ENCODE measurements at places on chromosomes 16 and 17.

DNA sequence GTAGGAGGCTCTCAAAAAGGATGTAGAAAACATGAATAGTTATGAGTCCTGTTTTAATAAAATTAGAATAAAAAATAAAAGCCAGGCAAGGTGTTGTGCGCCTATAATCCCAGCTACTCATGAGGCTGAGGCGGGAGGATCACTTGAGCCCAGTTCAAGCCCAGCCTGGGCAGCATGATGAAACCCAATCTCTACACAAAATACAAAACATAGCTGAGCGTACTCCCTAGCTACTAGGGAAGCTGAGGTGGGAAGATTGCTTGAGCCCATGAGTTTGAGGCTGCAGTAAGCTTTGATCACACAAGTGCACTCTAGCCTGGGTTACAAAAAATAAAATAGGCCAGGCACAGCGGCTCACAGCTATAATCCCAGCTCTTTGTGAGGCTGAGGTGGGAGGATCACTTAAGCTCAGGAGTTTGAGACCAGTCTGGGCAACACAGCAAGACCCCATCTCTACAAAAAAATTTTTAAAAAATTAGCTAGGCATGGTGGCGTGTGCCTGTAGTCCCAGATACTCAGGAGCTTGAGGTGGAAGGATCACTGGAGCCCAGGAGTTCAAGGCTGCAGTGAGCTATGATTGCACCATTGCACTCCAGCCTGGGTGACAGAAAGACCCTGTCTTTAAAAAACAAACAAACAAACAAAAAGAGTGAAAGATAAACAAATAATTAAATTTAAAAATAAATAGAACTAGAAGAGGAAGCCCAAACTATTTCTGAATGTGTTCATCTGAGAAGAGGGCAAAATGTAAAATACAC lies 17.2 kb upstream of the PRM1 start:
- DNase-seq = no peak

DNA sequence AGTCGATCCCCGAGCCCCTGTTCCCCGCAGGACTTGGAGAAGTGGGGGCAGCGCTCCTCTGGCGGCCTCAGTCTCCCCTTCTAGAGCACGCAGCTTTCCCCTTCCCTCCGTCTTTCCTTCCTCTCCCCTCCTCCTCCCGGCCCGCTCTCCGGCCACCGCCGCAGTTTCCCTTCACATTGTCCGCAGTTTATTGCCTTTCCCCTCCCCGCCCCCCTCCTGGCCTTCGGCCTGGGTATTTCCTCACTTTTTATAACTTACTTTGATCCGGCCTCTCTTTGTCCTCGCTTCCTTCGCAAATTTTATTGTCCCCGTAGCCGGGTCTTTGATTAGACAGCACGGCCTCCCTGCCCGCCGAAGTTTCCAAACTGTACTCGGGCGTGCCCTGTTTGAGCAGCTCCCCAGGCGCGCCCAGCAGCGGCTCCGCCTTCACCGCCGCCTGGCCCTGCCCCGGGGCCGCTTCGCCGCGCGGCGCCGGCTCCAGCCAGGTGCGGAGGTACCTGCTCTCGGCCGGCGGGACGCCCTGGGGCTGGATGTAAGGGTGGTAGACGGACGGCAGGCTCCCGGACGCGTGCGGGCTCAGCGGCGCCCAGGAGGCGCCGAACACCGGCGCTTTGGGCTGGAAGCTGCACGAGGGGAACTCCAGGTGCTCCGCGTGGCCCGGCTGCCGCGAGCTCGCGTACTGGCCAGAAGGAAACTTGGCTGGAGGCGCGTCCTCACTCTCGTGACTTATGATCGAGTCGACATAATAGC lies 488 bp downstream of the HOXB9 start:
- DNase-seq = no peak

DNA sequence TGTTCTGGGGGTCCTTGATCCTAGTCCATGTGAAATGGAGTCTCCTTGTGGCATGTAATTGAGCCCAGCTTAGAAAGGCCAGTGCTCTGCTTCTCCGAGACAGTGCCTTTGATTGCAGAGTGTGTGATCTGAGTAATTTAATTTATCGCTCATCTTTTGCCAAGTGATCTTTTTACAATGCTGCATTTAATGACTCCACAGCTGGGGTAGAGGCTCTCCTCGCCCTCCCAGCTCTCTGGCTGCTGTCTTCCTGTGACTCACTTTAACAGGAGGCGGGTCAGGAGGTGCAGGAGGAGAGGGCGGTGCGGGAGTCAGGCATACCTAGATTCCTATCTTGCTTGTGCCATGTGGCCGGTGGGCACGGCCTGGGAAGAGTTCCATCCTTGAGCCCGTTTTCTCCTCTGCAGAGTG lies 113.4 kb upstream of the FOXF1 start:
- no peak for DNase-seq

DNA sequence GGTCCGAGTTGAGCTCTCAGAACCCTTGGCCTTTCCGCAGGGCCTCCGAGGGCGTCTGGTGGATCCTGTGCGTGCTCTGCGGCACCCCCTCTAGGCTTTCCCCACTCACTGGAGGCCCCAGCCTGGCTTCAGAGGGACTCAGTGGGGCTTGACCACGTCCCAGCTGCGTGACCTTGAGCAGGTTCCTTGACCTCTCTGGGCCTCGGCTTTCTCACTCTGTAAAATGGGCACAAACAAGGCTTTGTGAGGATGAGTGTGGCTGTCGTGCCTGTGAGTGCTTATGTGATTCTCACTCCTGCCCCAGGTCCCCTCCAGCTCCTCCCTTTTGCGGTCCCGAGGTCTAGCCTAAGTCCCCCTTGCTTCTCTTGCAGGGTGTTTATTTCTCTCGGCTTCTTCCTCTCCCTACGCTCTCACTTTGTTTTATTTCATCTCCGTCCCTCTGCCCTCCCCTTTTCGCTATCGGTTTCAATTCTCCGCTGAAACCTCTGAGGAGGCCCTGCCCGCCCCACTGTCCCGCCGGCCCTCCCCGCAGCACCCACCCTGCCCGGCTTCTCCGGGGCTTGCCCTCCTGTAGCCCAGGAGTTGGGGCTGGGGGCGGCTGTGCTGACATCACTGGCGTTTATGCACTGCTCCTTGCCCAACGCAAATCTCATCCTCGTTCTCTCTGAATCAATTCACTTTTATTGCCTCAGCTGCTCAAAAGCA lies 82.3 kb upstream of the CBX4 start:
- DNase-seq = no peak

DNA sequence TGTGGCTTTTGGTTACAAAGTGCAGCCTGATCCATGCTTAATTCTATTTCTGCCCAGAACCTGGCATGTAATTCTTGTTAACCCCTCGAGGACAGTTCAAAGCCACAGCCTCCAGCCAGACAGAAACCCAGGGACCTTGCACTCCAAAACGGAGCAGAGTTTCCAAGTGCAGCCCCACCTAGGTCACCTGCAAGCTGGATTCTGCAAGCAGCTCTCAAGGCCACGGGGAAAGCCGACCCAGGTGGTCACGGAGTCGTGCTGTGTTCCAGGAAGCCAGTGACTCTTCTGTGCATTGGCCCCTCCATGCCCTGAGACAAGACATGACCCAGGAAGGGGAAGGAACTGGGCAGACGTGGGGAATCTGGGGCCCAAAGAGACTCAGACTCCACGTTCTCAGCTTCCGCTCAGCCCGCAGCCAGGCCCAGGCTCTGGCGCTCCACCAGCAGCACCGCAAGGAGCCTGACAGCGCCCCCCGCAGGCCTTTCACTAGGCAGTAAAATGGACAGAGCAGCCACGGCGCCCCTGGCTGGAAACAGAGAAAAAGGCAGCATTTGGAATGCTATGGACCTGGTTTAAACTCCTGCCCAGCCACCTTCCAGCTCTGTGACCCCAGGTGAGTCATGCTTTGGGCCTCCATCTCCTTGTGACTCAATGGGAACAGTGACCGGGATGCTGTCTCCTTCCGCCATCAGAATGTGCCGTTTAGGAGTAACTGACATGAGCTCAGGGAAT lies 27.3 kb upstream of the GSG1L start:
- DNase-seq = peak; percentile 55

DNA sequence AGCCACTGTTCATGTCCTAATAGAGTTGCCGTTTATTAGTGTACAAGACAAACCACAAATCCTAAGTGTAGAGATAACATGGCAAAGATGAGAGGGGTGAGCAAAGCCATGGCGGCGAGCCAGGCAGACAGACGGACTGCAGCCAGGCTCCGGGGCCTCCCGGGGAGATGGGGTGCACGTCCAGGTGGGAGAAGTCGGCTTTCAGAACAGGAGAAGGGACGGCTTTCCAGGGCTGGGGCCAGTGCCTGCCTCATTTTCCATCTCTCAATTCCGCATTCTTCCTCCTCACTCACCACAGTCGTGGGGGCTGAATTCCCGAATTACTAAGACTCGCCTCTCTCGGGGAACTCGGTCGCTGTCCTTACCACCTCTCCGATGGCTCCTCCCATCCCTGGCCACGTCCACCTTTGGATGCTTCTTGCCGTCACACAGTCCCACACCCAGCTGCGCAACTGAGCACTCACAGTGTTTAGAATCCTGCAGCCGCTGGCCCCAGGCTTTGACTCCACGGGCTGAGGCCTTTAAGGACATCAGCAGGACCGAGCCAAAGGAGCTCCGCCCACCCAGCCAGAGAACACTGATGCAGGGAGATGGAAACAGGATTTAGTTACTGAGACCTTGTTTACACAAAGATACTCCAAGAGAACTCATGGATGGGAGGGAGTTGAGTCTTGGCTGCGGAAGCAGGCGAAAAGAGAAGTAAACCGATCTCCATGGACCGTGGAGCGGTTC lies 59.7 kb downstream of the RNF112 start:
- DNase-seq = no peak

DNA sequence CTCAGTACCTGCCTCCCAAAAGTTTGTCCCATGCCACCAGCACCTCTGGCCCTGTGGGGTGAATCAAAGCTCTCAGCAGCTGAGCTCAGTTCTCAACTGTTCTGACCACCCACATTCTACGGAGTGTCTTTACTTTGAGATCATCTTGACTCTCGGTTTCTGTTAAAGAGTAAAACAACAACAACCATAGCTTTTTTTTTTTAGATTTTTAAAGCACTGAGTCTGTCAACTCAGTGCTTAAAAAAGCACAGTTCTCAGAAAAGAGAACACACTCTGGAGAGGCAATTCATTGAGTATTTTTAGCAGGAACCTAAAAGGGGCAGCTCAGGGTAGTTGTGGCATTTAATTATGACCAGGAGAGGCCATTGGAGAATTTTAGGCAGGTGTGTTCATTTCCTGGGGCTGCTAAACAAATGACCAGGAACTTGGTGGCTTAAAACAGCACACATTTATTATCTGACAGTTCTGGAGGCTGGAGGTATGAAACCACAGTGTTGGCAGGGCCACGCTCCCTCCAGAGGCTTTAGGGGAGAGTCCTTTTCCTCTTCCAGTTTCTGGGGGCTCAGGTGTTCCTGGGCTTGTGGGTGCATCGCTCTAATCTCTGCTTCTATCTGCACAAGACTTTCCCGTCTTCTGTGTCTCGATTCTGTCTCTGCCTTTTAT lies 6.7 kb upstream of the WFIKKN2 start:
- no peak for DNase-seq

GRCh38 chr17:36153895-36154610 lies 22.4 kb downstream of the TBC1D3B start:
- DNase-seq = no peak

DNA sequence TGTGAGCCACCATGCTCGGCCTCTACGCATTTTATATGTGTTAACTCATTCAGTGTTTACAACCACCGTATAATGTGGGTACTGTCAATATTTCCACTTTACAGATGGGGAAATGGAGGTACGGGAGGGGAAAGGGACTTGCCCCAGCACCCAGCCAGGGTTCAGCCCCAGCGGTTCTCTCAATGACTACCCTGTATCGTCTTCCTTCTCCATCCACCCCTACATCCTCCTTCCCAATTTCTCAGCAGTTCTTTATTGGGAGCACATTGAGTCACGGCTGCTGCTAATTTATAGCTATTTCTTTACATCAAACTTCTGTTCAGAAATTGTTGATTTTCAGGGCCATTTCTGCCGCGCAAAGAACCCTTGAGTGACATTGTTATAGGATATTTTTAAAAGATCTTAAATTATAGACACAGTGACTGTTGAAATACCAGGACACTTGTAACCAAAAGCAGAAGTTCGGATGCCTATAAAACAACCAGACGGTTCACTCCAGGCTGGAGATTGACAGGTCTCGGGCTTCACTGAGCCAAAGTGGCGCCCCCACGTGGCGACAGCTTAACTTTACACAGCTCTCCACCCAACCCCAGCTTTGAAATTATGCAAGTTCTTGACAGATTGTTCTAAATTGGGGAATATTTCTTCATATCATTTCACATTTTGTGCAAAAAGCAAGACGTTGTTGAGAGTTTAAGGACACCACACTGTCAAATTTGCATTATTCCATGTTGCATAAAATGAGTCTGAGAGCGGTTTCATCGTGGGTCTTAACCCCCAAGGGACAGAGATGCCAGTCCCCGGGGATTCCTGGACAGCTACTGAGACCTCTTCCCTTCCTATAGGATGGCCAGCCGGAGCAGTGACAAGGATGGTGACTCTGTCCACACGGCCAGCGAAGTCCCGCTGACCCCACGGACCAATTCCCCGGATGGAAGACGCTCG lies 11.8 kb downstream of the SYT17 start:
- peak; percentile 19 for DNase-seq

GRCh38 chr16:56588781-56589140 lies 567 bp upstream of the MT3 start:
- no peak for DNase-seq

GRCh38 chr16:11677959-11678881 lies 10.0 kb downstream of the SNN start:
- DNase-seq = no peak

DNA sequence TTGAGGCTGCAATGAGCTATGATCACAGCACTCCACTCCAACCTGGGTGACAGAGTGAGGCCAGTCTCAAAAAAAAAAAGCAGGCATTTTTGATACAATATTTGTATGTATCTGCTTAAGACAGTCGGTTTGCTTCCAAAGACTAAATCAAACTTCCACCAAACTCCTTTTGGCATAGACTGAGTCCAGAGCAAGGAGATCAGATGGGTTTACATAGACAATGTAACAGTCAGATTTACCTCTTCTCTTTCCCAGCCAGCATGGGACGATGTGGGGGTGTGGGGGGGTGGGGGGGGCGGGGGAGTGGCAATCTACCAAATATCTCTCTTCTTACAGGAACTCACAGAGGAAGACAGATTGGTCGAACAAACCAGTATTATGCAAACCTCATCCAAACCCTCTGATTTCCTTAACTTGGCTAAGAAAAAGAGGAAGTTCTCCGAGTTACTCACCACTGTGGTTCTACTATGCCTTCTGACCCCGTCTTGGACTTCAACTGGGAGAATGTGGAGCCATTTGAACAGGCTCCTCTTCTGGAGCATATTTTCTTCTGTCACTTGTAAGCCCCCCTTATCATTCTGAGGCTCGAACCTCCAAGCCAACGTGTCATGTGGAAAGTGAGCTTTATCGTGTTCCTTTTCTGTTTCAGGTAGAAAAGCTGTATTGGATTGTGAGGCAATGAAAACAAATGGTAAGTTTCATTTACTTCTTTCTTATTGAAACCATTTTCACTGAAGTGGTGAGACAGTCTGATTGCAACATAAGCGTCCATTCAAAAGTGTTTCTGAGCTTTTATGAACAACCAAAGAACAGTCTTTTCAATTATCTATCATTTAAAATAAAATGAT lies at the start of gene MILR1:
TSS of gene MILR1 (plus strand) at position 451 of the 848 bp plus-strand sequence. CDS start at position 505, 54 bp downstream.
- DNase-seq = peak; percentile 83

DNA sequence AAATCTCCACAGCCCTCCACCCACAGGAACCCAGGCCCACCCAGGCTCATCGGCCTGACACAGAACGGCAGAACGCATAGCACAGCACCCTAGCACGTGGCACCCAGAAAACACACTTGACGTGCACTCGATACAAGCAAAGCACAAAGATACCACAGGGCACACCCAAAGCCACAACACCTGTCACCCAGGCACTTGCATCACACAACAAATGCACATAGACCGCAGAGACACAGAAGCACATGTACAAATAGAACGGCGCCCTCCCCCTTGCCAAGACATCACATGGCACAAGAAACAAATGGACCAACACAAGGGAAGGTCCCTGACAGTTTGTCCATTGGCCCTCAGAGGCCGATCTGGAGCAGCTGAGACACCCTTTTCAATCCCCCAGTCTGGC lies 147.7 kb upstream of the WSCD1 start:
- DNase-seq = no peak

All from renal cortical epithelial cell (primary cell).